ENCODE measurements at places on chromosomes 12 and 14.
A peak's percentile ranks its signal among the peaks of the same experiment; 100 is the strongest.

DNA sequence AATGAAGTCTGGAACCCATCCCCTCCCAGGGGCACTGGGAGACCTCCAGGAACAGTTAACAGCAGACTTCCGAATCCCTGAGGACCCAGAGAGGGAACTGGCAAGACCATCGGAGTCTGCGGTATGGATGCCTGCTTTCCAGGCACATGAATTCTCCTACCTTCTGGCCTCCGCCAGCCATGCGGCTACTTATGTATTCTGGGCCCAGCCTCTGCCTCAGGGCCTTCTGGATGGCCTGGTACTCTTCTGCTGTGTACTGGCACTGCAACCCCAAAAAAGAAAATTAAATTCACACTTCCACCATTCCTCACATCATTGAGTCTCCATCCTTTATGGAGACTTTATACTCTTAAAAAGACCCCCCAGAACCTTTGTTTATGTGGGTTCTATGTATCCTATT lies 18.4 kb downstream of the RAD52 start:
- DNase-seq = no peak

DNA sequence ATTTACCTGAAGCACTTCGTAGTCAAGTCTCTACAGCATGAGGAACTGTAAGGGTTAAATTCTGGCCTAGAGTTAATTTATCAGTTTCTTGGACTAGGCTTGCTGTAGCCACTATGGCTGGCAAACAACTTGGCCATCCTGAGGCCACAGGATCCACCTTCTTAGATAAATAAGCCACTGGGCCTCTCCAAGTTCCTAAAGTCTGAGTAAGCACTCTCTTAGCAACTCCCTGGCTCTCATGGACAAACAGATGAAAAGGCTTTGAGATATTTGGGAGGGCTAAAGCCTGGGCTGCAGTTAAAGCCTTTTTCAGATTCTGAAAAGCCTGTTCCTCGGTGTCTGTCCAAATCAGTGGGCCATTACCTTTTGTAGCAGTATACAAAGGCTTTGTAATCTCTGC lies 675.0 kb downstream of the TMEM121 start:
- no peak for DNase-seq

DNA sequence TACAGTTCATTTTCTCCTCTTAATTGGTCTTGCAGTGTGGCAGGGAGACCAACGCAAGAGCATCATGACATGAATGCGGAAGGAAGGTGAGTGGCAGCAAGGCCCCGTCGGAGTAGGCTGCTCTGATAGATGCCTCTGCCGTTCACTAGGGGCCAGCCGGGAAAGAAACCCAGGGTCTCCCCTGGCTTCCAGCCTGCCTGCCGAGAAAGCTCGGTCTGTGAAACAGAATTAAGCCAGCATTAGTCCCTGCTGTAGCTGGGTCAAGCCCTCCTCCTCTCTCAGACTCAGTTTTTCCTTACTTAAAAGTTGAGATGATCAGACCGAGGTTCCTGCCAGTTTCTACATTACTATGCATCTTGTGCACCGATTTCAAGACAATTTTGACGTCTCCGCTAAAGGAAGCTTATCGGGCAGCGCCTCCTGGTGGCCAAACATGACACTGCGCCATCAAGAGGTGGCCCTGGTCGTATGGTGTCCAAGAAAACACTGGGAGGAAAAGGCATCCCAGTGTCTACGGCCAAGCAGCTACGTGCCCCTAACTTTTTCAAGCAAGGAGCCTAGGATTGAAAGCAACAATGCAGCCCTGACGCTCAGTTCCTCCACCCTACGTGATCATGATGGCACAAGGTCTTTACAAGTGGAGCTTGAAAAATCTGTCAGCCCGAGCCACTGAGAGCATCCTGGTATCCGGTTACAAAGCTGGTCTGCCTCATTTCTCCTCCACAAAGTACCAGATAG lies 131.6 kb downstream of the KSR2 start:
- peak; percentile 67 for DNase-seq

GRCh38 chr12:125263385-125263784 lies 198.2 kb downstream of the AACS start:
- DNase-seq = no peak

- peak; percentile 49 for DNase-seq
Measured at GRCh38 chr14:76958980-76959710, 69.4 kb downstream of the IRF2BPL start.

DNA sequence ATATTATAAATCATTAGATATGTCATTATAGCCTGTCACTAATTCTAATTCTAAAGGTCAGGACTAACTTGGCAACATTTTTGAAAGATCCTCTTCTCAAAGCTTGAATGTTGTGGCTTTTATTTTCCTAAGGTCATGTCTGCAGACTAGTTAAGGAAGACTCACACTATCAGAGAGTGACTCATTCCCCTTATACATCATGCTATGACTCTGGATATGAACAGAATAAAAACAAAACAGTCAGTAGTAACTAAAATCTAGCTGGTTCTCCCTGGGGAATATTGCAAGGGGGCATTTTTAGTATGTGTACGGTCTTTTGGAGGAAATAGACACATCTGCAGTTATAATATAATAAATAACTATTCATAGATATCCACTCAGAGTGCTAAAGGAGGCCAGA lies 170.6 kb downstream of the SLC2A13 start:
- peak; percentile 6 for DNase-seq

- no peak for DNase-seq
Measured at GRCh38 chr12:119864591-119864990, 12.5 kb downstream of the CIT start.

- DNase-seq = peak; percentile 46
Measured at GRCh38 chr12:110314308-110314707, 33.3 kb downstream of the ATP2A2 start.

GRCh38 chr12:47397664-47398281 lies 308.1 kb downstream of the RPAP3 start:
- peak; percentile 40 for DNase-seq

- DNase-seq = no peak
Measured at GRCh38 chr14:94052199-94052598, 26.1 kb downstream of the OTUB2 start.

- no peak for DNase-seq
Measured at GRCh38 chr14:104596451-104596918, 8.1 kb downstream of the TMEM179 start.

GRCh38 chr14:91388551-91388975 lies 29.1 kb downstream of the CCDC88C start:
- DNase-seq = no peak

DNA sequence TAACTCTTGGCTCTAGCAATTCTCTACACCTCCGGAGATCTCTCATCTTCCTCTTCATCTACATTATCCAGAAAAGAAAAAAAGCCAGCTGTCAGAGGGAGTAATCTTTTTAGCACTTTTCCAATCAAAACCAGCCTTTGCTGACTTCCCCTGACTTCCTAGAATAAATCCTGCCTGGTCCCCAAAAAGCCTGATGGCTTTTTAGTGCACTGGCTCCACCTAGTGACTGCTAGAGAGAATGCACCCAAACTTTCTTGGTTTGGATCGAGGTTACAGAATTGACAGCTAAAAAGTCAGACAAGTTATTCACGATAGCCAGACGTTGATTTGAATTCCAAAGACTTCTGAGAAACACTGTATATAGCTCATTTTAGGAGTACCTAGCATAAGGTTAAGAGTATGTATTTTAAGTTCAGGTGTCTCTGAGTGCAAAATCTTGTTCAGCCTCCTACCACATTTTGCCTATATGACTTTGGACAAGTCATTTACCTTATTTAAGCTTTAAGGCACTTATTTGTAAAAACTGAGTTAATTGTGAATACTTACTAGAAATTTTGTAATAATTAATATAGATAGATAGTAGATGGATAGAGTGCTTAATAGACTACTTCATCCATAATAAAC lies 185.7 kb upstream of the GRIN2B start:
- peak; percentile 58 for DNase-seq

DNA sequence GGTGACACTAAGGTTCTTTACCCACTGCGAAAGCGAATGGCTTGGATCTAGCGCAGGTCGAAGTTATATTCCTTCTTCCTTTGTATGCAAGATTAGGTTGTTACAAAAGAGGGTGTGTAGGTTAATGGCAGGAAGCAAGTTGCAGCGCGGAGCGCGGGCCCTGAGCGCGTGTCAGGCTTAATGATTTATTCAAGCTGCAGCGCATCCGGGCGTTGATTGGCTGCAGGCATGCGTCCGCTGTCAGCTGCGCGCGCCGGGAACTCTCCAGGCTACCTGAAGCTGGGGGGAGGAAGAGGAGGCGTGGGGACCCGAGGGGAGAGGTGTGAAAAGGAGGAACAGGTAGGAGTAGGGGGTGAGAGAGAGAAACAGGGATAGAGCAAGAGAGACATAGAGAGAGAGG lies 7.4 kb downstream of the ASCL1 start:
- no peak for DNase-seq

- no peak for DNase-seq
Measured at GRCh38 chr12:45863332-45863731, 127.0 kb downstream of the SCAF11 start.

- peak; percentile 87 for DNase-seq
Measured at GRCh38 chr12:2958432-2959191, 585 bp upstream of the TEAD4 start.

DNA sequence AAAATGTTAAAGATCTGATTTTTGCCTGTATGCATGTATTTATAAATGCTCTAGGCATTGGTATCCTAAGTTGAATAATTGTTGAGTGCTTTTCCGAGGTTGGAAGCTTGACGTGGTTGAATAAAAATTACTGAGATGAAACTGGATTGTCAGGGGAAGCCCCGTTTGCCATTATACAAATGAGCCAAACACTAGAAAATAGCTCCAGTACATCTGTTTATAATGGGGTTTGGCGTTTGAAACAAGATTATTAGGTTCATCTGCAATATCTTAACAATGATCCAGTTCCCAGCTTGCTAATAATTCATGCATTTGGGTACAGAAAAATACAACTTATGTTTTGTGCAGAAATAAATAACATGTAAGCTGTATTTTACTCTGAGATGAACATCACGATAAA lies 789.6 kb downstream of the GALC start:
- DNase-seq = no peak

DNA sequence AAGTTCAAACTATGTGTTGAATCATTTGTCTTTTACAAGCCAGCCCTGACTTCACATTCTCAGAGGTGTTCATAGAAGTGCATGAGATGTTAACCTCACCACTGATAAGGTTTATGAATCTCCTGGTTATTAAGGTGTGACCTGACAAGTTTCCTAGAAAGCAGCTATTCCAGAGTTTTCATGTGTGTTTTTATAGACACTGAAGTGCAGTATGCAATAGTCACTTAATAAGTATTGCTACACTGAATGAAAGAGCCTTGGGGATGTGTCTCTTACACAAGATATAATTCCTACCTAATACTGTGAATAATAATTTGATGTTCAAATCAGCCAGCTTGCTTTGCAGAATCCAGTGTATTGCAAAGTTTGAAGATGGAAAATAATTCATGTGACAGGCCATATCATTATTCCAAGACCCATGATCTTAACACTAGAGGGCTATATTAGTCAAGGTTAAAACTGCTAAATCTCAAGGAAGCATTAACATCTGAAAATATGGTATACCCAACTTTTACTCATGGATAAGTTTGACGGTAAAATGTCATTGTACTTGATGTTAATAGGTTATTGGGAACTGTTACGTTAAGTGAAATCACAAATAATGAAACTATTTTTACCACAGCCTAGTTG lies 13.0 kb downstream of the SLC25A3 start:
- DNase-seq = no peak
